Activated CD4-positive, alpha-beta T cell treated with anti-CD3 and anti-CD28 coated beads, Interleukin-2, Interleukin-4, amounts not matched to agents 100 ng/mL and 50 ng/mL, durations not matched to agents 16 hours and 8 hours (primary cell): ENCODE measurements at places on chromosomes 11 and 22.

DNA sequence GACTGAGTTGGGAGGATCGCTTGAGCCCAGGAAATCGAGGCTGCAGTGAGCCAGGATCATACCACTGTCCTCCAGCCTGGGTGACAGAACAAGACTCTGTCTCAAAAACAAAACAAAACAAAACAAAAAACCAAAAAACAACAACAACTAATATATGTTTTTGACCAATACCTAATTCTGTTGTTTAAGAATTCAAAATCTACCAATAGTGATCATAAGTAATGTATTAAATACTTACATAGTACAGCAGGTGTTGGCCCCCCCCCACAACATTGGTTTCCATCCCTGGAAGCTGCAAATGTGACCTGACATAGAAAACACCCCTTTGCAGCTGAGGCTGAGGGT is 74.7 kb downstream of the KCNQ1 start:
- DNase-seq = no peak

GRCh38 chr11:73243093-73243485 is 25.0 kb downstream of the P2RY2 start:
- no peak for DNase-seq

DNA sequence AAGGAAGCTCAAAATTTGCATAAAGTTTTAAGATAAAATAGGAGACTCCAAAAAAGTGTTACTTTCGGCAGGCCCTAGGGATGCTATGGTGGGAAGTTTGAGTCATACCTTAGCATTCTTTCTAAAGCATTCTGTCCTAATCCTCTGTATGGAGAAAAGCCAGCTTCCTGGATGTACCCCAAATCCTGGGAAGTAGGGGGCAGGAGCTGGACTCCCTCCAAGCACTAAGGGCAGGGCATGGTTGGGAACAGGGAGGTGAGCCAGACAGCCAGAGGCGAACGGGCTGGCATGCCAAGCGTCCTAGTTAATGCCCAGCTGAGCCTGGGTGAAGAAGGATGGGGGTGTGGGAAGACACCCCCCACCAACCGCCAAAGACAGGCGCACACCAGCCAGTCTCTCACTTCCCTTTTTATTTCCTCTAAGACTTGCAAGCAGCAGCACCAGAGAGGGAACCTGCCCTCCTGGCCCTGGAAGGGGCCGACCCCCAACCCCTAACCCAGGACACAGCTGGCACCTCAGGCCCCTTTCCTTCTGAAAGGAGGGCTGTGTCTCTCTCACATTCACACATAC is 23.9 kb downstream of the RTN4RL2 start:
- no peak for DNase-seq

- no peak for DNase-seq
These were observed 10.3 kb upstream of the FIBIN start for GRCh38 chr11:26983645-26984044.

GRCh38 chr22:41898645-41899044 is 16.2 kb downstream of the SHISA8 start:
- DNase-seq = no peak

DNA sequence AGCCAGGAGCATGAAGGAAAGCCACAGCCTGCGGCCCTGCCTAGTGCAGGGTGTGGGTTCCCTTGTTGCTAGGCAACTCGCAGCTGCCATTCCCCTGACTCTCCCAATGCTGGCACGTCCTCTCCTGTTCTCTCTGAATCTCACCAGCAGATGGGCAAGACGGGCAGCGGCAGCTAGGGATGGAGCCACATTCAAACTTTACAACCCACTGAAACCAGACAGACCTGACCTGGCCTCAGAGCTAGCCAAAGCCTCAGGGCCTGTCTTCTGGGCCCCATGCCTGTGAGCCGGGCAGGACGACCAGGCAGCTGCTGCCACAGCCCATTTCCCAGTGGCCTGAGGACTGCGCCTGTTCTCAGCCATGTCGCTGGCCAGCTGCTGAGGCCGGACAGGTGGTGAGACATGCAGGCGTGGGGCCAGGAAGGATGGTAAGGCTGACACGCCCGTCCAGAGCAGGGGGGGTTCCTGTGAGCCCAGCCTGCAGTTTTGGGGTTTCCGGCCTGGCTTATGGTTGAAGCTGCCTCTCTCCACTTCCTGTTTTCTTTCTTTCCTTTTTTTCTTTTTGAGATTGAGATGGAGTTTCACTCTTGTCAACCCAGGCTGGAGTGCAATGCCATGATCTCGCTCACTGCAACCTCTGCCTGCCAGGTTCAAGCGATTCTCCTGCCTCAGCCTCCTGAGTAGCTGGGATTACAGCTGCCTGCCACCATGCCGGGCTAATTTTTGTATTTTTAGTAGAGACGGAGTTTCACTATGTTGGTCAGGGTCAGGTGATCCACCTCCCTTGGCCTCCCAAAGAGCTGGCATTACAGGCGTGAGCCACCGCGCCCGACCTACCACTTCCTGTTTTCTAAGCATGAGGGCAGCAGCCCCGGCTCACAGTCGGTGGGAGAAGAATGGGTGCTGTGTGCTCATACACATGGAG is 4.1 kb downstream of the SUN2 start:
- DNase-seq = peak; percentile 84
